ENCODE measurements at places on chromosomes 16 and 17. TPM values are rescaled to one million over a fixed set of nuclear protein-coding genes. Genes with fewer than 3 reads are reported as not detected.

TEKT5 gene
- total RNA-seq, result not detected

SLC9A5 gene
- total RNA-seq, result not detected

KRT24 gene
- total RNA-seq, result not detected

GRCh38 chr16:49016461-49016860, 265.2 kb downstream of the CBLN1 start:
- DNase-seq, result no peak
- no peaks in the 10 kb centered on the region for H3K4me1 ChIP-seq
- no peak overlapping the region for H3K4me3 ChIP-seq
- no peak overlapping the region for H3K27ac ChIP-seq
- no peaks in the 10 kb centered on the region for H3K27me3 ChIP-seq
- no peaks in the 10 kb centered on the region for H3K36me3 ChIP-seq
